ENCODE measurements at places on chromosomes 6 and 20.
A peak's percentile ranks its signal among the peaks of the same experiment; 100 is the strongest.

- no peaks in the 10 kb centered on the region for H3K4me1 ChIP-seq
- DNase-seq: peak; percentile 35
- H3K4me3 ChIP-seq: no peak overlapping the region
- no peaks in the 10 kb centered on the region for H3K36me3 ChIP-seq
- no peak overlapping the region for H3K27ac ChIP-seq
Observed at GRCh38 chr6:97669191-97670031, 386.4 kb upstream of the MMS22L start.

DNA sequence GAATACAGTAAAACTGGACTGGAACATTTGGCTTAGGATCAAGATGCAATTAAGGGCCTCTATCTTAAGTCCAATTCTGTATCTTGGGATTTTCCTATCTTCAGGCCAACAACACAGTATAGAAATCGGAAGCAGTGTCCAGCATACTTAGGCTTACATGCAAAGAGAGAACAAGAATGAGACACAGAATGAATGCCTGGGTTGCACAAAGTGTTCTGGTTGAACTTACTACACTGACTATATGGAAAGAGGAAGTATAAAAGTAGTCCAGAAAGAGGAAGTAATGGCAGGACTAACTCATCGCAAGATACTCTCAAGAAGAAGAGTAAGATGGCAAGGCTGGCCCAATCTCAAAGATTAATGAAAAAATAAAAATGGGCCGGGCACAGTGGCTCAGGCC, 87.6 kb downstream of the BTBD9 start:
- DNase-seq: no peak
- H3K4me1 ChIP-seq: no peaks in the 10 kb centered on the region
- H3K27ac ChIP-seq: no peak overlapping the region
- no peaks in the 10 kb centered on the region for H3K27me3 ChIP-seq
- H3K4me3 ChIP-seq: no peak overlapping the region

GRCh38 chr20:59217794-59218280, 54.2 kb downstream of the ZNF831 start:
- DNase-seq: no peak
- 0 out of 2 replicates have a peak, but pooled peaks cover 4% of the 10 kb centered on the region for H3K4me1 ChIP-seq
- no peak overlapping the region for H3K27ac ChIP-seq
- H3K36me3 ChIP-seq: no peaks in the 10 kb centered on the region

DNA sequence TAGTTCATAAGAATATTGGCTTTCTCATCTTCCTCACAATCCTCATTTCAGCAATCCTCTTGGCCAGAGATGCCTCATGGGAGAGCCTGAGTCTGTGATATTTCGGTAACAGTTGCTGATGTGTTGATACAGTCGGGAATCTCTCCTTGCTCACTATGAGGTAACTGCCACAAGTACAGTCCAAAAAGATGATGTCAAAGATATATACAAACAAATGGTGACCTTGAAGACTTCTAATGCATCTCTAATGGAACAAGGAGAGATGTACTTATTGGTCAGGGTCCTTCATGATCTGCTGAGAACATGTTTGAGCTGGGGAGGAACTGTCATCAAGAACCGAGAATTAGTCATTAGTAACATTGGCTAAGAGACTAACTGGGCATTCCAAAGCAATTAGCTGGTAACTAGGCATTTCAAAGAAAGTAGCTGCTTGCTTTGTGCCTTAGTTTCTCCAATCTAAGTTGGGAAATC, 56.1 kb downstream of the FILIP1 start:
- H3K36me3 ChIP-seq: no peaks in the 10 kb centered on the region
- H3K4me1 ChIP-seq: no peaks in the 10 kb centered on the region
- no peak for DNase-seq
- H3K4me3 ChIP-seq: no peak overlapping the region

- H3K36me3 ChIP-seq: peaks cover 26% of the 10 kb centered on the region
- H3K4me1 ChIP-seq: no peaks in the 10 kb centered on the region
- H3K27me3 ChIP-seq: no peaks in the 10 kb centered on the region
- no peak overlapping the region for H3K27ac ChIP-seq
- H3K4me3 ChIP-seq: peak overlapping the region; percentile 17
Observed at GRCh38 chr20:35001596-35002362, 46.1 kb downstream of the MYH7B start.

DNA sequence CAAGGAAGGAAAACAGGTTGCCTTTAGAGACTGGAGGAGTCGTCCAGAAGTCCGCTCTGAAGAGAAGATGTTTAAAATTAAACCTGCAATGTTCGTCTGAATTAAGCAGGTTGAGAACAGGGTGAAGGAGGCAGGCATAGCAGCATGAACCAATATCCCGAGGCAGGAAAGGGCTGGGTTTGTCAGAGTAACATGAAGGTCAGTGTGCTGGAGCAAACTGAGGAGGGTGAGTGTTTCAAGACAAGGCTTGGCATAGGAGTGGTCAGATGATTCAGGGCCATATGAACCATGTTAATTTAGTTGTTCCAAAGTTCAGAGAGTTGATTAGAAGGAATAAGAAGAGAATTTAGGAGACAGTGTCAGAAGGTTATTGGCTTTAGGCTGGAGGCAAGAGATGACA, 93.3 kb downstream of the UTRN start:
- H3K27ac ChIP-seq: no peak overlapping the region
- H3K36me3 ChIP-seq: peaks cover 12% of the 10 kb centered on the region
- no peak for DNase-seq
- H3K4me3 ChIP-seq: no peak overlapping the region
